ENCODE measurements at places on chromosomes 1 and 21.

GRCh38 chr1:199411506-199411905, 616.0 kb upstream of the NR5A2 start:
- DNase-seq, result no peak

GRCh38 chr1:100661176-100661575, 58.4 kb upstream of the VCAM1 start:
- no peak for DNase-seq

GRCh38 chr1:94668528-94668927, 127.0 kb upstream of the F3 start:
- DNase-seq, result no peak

GRCh38 chr1:10510520-10511493, 36.1 kb downstream of the PEX14 start:
- peak; percentile 70 for DNase-seq

GRCh38 chr1:218495931-218496330, 150.8 kb downstream of the TGFB2 start:
- no peak for DNase-seq
